ENCODE measurements at places on chromosomes 2 and 18.

- DNase-seq = no peak
Measured at GRCh38 chr2:69546646-69547045, 96.9 kb downstream of the AAK1 start.

GRCh38 chr2:46131-46470 is 204 bp downstream of the FAM110C start:
- DNase-seq = no peak

GRCh38 chr2:2492800-2493199 is 161.7 kb upstream of the MYT1L start:
- DNase-seq = no peak

DNA sequence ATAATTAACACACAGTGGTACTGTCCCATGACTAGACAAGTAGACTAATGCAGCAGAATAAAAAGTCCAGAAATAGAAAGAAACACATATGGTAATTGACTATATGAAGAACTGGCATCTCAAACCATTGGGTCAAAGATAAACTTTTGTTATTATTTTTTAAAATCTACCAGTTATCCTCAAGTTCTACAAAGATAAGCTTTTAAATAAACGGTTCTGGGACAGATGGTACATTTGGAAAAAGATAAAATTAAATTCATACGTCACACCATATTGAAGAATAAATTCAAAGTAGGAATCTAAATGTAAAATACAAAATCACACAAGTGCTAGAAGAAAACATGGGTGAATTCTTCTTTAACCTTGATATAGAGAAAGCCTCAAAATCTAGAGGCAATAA is 37.6 kb upstream of the PLEKHM3 start:
- no peak for DNase-seq

GRCh38 chr2:111628221-111628620 is 255.8 kb downstream of the ANAPC1 start:
- DNase-seq = no peak

GRCh38 chr18:50079571-50080295 is 115.2 kb downstream of the MYO5B start:
- DNase-seq = peak; percentile 74

DNA sequence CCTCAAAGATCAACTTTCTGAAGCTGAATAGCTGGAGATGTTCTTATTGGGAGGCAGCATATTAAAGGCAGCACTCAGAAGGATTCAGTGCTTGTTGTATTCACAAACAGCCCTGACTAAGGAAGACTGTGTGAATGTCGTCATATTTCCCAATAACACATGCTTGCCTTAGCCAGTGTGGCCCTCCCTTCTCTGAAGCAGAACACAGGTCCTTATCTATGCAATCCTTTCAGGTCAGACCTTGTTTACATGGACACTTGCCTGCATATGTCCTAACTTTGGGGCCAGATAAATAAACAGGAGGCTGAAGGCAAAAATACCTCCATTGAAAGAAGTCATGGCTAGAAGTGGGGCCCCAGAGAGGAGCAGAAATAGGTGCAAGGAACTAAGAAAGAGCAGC is 97.2 kb downstream of the SLC4A3 start:
- DNase-seq = no peak

DNA sequence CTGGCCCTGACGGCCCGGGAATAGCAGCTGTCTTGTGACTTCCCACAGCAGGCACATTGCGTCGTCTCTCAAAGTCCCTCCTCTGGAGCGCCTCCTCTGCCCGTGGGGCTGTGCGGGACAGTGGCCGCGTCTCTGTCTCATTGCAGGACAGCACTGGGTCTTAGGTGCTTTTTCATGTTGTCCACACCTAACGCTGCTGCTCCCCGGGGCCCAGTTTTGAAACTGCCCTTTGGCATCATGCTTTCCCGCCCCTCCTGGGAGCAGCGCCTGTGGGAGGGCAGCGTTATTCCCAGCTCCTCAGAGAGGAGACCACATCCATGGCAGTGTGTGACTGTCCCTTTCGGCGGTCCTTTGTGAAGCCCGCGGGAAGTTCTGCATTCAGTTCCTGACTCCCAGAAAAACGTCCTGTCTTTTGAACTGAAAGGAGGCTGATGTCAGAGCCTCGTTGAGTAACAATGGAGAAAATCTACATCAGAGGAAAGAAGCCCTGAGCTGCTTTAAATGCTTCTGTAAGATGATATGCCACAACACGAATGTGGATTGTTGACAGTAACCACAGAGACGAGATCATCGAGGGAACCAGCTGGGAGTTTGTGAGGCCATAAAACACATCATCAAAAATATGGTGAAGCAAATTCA is 226.0 kb downstream of the FAM210A start:
- DNase-seq = peak; percentile 67

GRCh38 chr2:191521608-191522208 is 156.2 kb upstream of the NABP1 start:
- peak; percentile 38 for DNase-seq

DNA sequence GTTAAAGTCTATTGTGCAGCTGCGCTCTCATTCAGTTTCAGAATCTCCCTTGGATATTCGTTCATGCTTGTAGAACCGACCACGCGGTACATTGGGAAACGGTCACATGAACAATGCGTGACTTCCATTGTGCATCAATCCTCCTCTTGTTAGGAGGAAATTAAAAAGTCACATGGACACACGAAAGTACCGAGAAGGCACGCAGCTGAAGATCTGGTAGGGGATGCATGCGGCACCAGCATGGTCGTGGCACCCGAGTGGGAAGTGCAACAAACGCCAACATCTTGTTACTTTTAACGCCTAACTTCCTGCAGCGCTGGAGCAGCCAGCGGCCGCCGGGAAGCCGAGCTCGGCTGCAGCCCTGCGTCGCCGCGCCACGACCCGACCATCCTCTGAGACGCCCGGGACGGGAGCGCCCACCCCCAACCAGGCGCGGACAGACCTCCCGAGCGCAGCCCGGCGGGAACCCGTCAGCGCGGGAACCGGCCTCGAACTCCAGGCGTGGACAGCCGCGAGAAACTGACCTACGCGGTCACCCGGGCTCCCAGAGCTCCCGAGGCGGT is 412 bp downstream of the OSBPL1A start:
- DNase-seq = peak; percentile 88

DNA sequence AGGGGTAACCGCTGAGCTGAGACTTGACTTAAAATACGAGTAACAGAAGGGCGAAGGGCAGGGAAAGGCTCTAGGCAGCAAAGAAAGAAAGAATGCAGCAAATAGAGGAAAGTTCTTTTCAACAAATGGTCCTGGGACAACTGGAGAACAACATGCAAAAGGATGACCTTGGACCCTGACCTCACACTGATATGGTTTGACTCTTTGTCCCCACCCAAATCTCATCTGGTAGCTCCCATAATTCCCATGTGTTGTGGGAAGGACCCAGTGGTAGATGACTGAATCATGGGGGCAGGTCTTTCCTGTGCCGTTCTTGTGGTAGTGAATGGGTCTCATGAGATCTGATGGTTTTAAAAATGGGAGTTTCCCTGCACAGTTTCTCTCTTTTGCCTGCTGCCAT is 33.9 kb downstream of the ST3GAL5 start:
- DNase-seq = no peak

DNA sequence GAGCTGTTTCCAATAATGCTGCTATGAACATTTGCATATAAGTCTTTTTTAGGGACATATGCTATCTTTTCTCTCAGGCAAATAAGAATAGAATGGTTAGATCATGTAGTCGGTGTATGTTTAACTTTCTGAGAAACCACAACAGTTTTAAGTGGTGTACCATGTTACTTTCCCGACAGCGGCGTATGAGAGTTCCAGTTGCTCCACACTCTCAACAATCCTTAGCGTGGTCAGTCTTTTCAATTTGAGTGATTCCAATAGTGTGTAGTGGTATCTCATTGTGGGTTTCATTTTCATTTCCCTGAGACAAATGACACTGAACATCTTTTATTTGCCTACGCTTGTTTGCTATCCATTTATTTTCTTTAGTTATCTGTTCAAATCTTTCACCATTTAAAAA is 149.5 kb downstream of the ACOXL start:
- DNase-seq = no peak

DNA sequence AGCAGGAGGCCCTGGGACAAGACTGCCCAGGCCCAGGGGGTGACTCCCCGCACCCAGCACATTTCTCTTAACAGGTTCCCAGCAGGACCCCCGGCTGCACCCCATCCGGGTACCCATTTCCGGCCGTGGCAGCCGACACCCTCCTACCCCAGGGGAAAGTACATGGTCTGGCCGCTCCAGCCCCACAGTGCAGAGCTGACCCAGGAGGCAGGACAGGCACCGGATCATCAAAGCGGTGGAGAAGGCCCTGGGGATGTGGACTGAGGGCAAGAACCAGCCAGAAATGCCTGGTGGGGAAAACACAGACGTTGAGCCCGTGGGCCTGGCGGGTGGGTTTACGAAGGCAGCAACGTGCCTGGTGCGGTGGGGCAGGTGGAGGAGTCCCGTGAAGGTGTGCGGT is 79.5 kb upstream of the GPC1 start:
- no peak for DNase-seq

DNA sequence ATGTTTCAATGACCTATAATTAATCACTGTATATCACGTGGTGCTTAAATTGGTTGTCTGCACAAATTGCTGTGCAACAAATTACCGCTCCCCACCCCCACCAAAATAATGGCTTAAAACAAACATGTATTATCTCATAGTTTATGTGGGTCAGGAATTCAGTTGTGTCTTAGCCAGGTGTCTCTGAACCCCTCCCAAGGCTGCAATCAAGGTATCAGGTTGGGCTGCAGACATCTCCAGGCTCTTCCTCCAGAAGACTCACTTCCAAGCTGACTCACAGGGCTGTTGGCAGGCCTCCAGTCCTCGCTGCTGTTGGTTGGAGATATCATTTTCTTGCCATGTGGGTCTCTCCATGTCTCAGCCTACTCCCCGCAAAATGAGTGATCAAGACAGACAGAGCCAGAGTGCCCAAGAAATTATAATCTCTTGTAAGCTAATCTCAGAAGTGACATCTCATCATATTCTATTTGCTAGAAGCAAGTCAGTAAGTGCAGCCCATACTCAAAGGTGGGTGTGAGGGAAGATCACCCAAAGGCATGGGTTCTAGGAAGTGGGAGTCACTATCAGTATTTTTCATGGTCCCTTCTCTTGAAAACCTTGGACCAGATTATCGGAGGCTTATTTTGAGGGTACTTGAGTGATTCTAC is 38.4 kb downstream of the SPC25 start:
- no peak for DNase-seq

DNA sequence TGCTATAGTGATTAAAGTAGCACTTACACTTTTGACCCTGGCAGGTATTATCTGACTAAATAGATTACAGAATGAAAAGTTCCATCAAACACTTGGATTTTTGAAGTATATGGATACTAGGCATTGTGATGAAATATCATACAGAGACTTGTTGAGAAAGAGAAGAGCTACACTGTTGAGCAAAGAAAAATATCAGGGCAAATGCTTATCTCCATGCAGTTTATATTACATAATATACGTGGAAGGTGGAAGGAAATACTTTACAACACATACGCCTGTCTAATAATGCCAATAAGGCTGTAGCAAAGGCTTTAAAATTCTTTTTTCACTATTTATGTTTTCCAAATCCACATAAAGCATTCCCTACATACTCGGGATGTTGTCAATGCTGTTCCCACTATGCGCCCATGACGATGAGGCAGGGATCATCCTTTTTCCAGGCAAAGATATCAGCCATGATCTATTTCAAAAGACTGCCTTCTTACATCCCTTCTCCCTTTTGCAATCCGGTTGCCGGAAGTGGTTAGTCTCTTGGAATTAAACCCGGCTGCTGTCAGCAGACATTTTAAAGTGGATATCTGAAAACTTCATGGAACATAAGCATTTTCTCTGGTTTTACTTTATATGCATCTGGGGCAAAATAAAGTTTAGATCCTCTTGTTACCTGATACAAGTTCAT is 92.6 kb upstream of the ITGA4 start:
- no peak for DNase-seq

- peak; percentile 23 for DNase-seq
Measured at GRCh38 chr18:74896390-74896991, 298.8 kb downstream of the ZNF407 start.

DNA sequence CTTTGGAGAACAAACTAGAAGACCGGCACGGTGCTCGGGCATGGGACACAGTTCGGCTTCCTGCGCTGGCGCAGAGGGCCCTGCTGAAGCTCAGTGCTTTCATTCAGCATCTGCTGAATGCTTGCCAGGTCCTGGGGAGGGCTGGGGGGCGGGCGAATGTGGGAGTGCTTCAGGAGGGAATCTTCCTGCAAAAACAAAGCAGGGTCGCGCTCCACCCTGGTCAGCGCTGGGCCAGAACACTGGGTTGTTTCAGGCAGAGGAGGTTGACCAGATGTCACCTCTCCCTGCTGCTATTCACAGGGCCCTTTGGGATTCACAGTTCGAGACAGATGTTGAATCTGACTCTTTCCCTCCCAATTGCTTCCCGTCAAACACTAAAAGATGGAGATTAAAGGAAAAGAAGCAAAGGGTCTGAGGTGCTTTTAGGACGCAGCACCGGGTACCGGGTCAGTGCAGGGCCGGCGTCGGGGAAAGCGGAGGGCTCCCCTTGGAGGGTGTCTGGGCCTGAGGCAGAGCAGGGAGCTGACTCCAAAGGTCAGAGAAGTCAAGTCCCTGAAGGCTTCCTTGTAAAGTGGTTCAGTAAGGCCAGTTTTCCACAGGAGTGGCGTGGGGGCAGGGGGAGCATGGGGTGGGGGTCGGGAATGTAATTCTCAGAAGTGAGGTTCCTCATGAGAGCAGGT is 82.1 kb upstream of the PXDN start:
- peak; percentile 8 for DNase-seq

DNA sequence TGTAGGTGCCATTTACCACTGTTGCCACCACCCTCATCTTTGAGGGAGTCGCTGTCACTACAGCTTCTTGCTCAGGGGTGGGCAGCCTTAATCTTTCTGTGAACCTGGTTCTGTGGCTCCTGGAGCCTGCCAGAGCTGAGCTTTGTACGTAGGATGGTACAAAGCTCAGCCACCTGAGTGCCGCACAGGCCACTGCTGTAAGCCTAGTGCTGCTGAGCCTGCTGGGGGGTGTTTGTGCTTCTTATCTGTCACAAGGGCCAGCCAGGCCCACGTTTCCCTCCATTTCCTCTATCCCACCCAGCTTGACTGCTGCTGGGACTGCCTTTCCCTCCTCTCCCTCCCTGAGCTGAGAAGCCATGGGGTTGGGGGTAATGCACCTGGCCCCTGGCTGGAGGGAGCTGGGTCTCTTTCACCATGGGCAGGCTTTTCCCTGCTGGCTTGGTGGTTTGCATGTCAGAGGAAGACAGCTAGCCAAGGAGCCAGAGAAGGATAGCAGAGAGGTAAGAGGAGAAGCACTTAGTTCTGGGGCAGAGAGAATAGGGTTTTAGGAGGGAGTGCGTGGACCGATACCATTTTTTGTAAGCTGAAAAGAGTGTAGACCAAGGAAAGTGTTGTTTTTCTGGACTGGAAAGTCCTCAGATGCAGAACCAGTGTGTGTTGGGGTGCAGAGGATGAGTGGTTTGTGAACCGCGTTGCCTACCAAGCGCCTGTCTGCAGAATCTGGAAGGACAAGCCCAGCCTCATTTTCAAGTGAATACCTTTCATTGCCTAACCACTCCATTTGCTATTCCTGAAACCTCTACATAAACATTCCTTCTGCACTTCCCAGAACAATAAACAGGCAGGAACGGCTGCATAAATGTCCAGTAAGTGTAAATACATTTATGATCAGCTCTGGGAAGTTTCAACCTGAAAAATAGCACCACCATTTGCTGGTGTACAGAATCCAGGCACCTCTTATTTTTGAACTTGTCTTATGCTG is 45.1 kb upstream of the FHL2 start:
- DNase-seq = no peak

- no peak for DNase-seq
Measured at GRCh38 chr2:48852938-48853337, 97.4 kb upstream of the LHCGR start.

Measured in midbrain (tissue), 1 donor.